ENCODE measurements at places on chromosomes 6 and 20.

DNA sequence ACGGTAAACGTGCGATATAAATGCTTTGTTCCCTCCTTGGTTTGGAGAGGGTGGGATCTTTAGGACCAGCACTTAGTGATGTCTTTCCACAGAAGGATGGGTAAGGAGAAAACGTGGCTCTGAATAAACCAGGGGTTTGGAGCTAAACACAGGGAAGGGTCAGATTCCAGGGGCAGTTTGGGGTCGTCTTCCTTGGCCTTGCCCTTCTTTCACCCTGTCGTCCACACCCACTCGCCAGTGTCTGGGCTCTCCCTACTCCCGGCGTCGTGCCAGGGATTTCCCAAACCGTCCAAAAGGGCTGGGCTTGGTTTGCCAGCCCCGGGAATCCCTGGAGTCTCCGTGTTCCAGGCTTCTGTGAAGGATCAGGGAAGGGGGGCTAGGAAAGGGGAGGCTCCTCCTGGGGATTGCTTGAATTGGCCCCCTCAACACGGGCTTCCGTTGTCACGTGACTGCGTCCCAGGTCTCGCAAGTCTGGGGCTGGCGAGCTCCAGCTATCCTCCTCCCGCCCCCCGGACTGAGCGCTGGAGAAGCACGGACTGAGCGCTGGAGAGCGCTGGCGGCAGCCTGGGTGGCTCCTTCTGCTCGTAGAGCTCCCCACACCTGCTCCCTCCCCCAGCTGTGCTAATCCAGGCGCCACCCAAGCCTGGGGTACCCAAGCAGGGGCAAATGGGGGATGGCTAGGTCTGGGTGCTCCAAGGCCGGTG, 9.4 kb upstream of the ARMC12 start:
- DNase-seq = peak; percentile 54

DNA sequence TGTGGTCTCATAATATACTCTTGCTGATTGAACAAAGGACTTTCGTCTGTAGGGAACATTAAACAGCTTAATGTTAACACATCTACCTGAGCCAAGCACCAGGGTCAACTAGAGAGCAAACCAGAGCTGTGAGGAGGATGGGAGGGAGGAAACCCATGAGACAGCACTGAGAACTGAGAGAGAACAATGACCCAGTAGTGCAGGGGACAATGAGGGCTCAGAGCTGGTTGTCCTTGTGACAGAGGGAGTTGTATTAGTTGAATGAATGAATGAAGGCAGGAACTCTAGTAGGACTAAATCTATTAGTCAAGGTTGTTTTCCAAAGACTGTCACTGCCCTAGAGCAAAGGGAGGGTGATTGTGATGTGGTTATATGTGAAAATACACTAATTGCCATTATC, 28.2 kb upstream of the GSTA4 start:
- DNase-seq = no peak

GRCh38 chr6:129398764-129399163, 311.2 kb downstream of the ARHGAP18 start:
- DNase-seq = no peak

GRCh38 chr6:99416892-99417767, 8.0 kb downstream of the PNISR start:
- no peak for DNase-seq

GRCh38 chr20:36550790-36551299, 9.5 kb downstream of the MYL9 start:
- no peak for DNase-seq

DNA sequence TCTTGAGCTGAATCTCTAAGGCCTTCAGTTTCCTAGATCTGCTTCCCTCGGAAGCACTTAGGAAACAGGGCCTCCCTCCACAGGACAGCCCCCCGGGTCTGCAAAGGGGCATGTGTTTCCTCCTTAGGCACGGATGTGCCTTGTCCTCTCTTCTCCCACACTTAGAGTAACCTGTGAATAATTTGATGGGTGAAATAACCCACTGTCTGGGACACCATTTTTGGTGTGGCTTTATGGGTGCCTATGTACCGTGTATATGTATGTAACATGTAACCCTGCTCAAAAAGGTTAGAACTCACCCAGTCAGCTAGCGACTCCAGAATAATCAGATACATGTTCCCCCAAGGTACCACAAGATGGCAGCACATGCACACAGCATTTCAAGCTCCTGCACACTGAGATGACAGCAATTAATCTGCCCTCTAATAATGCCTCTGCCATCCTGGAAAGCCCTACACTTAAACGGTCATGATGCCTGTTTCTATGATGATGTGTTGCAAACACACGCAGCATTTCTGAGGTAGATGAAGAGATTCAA, 212.0 kb upstream of the PROKR2 start:
- peak; percentile 78 for DNase-seq

DNA sequence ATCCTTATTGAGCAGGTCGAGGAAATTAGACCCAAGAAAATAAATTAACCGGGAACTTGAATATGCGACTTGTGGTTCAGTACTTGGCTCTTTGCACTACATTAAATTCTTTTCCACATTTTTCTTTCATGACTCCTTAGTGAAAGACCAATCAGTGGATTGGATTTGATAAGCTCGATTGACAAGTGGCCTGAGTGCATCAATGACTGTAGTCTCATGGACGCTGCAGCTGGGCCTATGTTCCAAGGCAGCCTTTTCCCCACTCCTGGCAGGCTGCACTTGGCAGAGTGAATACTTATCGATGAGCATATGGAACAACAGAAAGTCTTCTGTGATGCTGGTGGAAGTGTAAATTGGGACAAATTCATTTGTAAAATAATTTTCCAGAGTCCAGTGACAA, 210.8 kb upstream of the EXOC2 start:
- no peak for DNase-seq

DNA sequence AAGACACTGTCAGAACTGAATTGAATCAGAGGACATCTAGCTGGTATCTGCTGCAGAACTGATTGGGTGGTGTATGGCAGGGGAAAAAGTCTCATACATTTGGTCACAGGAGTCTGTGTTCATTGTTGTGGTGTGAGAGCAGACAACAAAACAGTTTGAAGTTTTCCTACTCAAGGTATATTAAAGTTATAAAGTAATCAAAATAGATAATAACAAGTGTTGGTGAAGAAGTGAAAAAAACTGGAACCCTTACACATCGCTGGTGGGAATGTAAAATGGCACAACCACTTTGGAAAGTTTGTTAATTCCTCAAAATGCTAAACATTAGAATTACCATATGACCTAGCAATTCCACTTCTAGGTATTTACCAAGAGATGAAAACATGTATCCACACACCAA, 24.7 kb downstream of the SRPK1 start:
- no peak for DNase-seq

GRCh38 chr20:56278196-56278595, 29.7 kb downstream of the MC3R start:
- no peak for DNase-seq

- DNase-seq = no peak
Observed at GRCh38 chr6:125054331-125054730, 92.1 kb downstream of the RNF217 start.

DNA sequence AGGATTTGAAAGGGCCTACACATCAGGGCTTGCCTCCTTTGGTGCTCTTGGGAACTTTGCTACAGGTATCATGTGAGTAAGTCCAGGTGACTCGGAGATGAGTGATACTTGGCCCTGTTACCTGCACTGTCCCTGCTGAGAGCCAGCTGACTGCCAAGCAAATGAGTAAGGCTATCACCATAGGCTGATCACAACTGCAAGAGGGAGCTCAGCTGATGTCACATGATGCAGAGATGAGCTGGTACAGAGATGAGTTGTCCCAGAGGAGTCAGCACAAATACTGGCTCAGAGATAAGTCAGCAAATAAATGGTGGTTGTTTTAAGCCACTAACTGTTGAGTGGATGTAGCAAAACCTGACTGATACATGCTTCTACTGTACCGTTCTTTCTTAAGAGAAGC, 41.4 kb downstream of the LAMP5 start:
- DNase-seq = no peak

GRCh38 chr6:11753798-11754197, 24.8 kb downstream of the ADTRP start:
- no peak for DNase-seq

GRCh38 chr6:31657406-31658157, 1.9 kb downstream of the APOM start:
- DNase-seq = no peak

GRCh38 chr6:36794713-36795065, 44.6 kb downstream of the CPNE5 start:
- DNase-seq = no peak

GRCh38 chr6:68572525-68572924, 62.6 kb upstream of the ADGRB3 start:
- peak; percentile 17 for DNase-seq

GRCh38 chr20:35661908-35662307, 2.8 kb downstream of the CPNE1 start:
- DNase-seq = no peak

DNA sequence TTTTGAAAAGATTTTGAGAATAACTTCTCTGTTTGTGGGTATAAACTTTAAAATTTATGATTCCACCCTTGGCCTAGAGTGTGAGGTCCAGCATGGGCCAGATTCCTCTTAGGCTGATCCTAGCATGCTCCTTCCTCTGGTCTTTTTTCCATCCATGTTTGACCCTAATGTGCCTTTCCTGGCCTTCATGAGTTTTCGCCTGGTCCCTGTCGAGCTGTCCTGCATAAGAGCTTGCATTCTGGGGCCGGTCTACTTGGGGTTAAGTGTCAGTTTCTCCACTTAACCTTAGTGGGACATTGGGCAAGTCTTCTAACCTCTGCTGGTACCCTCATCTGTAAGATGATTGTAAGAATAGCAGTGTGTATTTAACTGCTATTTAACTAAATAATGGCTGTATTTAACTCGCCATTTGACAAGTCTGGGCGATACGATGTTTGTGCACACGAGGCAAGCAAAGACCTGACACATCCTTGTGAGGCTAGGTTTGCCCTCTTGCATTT, 40.7 kb upstream of the TAGAP start:
- DNase-seq = no peak

DNA sequence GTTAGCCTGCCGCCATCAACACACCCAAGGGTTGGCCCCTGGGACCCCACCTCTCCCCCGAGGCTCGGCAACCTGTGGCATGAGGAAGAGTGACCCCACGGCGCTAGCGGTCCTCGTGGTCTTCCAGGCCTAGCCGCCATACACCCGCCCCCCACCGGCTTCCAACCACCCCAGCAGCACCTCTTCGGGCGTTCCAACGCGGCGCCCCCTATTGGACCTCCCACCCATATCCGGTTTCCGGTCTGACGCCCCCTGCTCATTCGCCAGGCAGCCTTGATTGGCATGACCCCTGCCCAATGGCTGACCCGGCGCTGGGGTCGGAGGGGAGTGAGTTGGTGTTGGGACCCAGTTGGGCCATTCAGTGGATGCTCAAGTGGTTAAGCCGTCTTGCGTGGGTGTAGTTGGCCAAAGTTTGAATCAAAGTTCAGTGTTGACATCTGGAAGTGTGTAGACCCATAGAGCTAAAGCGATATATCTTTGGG, at the start of gene GNAS-AS1:
GNAS-AS1 (minus strand) TSS at position 210 of the 482 bp plus-strand sequence.
- DNase-seq = peak; percentile 96

- no peak for DNase-seq
Observed at GRCh38 chr6:106626485-106626884, 2.8 kb downstream of the RTN4IP1 start.

DNA sequence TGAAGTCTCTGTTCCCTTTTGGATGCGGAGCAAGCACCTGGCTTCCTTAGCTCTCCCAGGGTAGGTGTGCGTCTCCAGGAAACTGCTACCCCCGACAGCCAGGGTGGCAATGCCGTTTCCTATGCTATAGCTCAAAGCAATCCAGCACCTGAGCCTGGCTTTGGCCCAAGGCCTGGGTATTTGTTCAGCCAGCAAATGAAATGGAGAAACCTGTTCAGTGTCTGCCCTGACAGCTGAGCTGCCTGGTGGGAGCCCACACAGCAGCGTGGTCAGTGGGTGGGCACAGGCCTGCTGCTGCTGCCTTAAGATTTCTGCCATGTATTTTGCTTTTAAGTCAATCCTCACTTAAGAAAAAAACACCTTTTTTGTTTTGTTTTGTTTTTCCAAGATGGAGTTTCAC, 13.7 kb downstream of the SPATA2 start:
- no peak for DNase-seq

GRCh38 chr6:41706876-41707564, 28.4 kb downstream of the TFEB start:
- no peak for DNase-seq

- no peak for DNase-seq
Observed at GRCh38 chr6:73558624-73559398, 38.0 kb upstream of the EEF1A1 start.

DNA sequence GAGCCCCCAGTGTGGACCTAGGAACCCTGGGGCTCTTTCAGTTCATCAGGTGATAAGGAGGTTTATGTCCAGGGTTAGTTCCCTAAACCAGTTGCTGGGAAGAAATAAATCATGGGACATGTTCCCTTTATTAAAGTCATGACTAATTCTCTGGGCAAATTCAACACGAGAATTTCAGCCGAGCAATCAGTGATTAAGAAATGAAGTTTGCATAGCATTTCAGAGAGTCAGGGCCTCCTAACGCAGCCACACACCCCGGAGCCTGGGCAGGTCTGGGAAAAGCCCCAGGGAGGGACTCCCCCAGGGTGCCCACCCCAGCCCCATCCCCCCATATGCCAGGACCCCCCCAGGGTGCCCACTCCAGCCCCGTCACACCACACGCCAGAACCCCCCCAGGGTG, 20.1 kb downstream of the SLCO4A1 start:
- DNase-seq = no peak

DNA sequence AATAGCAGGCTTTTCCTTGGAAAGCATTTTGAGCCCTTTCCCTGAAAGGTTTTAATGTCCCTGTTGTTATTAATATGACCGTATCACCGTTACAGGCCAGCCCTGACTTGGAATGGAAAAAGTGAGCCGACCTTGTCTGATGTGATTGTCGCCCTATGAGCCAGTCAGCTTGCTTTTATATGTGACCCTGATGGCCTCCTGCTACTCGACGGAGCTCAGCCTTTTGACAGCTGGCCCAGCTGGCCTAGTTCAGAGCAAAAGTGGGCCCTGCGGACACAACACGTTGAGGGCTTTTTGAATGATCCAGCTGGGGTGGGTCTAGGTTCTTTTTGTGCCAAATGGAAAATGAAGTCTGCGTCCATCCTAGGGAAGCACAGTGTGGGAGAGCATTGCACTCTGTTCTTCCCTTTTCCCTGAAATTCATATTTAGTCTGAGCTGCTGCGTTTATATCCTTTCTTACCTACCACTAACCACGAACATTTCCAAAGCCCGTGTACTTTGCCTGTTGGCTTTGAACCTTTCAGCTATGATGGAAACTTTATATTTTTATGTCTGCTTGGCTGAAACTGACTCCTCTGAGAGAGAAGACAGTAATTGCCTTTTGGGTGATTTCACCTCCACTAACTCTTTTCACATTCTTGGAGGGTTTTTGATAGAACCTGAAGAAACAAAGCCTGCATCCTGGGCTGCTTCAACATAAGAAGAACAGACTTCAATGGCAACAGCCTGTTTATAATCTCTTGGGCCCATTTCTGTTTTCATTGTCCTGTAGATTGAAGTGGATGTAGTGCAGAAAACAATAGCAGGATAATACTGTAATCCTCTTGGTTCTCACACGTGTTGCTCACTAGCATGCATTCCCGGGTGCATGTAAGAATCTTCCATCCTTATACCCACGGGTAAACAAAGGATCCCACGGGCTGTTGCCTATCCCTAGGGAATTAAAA, 121.8 kb upstream of the HDGFL1 start:
- DNase-seq = no peak

GRCh38 chr6:27592481-27593199, 119.7 kb upstream of the ZNF184 start:
- no peak for DNase-seq

- no peak for DNase-seq
Observed at GRCh38 chr6:37244430-37245310, 12.9 kb upstream of the TBC1D22B start.

Data from HuH-7 (cell line).